ENCODE measurements at places on chromosomes 3 and 15.
A peak's percentile ranks its signal among the peaks of the same experiment; 100 is the strongest.

- no peak for DNase-seq
Measured at GRCh38 chr3:109028753-109029152, 75.1 kb upstream of the GUCA1C start.

DNA sequence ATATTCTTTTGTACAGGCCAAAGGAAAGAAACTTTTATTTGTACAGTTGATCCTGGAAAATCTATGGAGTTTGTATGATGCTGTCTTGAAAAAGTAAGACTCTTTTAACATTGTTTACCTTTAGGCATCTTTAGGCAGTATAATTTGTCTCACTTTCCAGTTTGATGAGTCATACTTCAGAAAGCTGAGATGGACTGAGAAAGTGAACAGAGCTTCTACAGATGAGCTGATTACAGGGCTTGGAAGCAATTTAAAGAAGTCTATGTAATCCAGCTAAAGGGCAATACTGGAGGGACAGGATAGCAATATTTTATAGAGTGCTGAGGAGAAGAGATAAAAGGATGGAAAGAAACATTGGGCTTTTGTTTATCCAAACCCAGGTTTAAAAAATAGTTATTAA is 123.5 kb upstream of the GOLGA6L4 start:
- peak; percentile 25 for DNase-seq

DNA sequence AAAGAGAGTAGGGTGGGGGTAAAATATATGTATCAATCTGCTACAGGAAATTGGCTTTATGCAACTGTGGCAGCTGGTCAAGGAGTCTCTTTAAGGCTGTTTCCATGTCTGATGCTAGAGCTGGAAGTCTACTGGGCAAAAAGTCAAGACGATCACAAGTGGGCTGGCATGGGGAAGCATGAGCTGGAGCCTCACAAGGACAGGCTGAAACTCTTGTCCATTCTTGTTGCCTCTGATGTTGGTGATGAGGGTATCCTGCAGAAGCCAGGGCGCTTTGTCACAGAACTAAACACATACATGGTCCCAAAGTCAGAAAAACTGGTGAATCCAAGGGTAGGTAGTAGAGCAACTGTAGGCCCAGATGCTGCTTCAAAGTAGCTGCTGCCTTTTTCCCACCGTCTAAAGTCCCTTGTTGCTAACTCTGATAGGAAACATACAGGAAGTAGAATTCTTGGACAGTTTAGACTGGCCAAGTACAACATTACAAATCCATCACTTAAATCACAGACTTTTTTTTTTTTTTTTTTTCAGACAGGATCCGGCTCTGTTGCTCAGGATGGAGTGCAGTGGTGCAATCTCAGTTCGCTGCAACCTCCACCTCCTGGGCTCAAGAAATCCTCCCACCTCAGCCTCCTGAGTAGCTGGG is 54.2 kb downstream of the RPL39L start:
- no peak for DNase-seq

DNA sequence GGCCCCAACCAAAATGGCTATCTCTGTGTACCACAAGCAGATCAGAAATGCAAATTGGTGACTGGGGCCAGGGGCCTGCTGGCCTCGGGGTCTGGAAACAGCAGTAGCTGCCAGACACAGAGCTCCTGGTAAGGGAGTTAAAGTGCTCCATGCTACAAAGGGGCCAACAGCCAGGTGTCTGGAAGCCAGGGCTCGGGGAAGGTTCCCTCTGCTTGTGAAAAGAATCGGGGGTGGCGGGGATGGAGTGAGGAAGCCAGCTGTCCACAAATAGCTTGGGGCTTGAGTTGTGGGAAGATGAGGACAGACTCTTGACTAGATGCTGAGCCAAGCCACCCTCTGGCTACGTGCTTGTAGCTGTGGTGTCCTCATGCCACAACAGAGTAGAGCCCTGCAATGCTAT is 39.3 kb downstream of the CHRD start:
- no peak for DNase-seq

DNA sequence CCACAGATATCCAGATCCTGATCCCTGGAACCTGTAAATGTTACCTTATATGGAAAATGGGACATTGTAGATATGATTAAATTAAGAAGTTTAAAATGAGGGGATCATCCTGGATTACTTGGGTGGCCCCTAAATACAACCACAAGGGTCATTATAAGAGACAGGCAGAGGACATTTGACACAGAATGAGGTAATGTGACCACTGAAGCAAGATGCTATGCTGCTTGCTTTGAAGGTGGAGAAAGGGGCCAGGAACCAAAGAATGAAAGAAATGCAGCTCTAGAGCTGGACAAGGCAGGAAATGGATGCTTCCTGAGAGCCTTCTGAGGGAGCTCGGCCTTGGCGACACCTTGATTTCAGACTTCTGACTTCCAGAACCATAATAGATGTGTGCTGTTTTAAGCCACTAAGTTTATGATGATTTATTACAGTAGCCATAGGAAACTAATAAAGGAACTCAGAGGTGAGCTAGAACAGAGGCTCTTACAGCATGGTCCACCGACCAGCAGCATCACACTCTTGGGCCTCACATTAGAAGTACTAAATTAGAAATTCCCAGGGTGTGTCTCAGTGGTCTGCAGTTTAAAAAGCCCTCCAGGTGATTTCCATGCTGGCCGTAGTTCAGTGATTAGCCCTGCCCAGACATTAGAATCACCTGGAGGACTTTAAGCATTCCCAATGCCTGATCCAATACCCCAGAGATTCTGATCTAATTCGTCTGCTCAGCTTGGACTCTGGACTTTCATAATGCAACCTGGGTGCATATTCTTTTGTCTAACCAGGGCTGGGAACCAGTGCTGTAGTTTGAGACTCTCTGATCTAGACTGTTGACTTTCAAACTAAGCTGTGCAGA is 7.5 kb downstream of the COLQ start:
- DNase-seq: no peak

All from SW480 (cell line).